ENCODE measurements at places on chromosomes 1 and 21.

GRCh38 chr1:41679531-41679930 lies 195.0 kb upstream of the EDN2 start:
- no peak for DNase-seq

GRCh38 chr1:19656134-19656779 lies 8.4 kb upstream of the HTR6 start:
- no peak for DNase-seq

- DNase-seq = no peak
Observed at GRCh38 chr1:4468804-4469514, 185.4 kb upstream of the AJAP1 start.

- no peak for DNase-seq
Observed at GRCh38 chr1:55990007-55990406, 589.4 kb downstream of the PLPP3 start.

DNA sequence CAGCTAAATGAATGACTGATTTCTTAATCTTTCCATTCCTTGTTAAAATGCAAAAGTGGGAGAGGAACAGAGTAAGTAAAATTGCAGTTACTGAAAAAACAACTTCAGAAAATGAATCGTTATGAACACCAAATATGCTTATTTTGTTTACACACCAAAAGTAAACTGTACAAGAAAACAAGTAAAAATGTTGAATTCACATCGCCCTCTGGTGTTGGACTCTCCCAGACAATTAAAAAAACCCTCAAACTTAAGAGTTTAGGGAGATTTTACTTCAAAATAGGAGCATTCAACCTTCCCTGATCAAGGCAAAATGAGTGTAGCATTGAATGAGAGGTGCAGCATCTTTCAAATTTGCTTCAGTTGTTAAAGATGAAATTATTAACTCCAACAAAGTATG lies 19.4 kb upstream of the ESRRG start:
- peak; percentile 12 for DNase-seq

DNA sequence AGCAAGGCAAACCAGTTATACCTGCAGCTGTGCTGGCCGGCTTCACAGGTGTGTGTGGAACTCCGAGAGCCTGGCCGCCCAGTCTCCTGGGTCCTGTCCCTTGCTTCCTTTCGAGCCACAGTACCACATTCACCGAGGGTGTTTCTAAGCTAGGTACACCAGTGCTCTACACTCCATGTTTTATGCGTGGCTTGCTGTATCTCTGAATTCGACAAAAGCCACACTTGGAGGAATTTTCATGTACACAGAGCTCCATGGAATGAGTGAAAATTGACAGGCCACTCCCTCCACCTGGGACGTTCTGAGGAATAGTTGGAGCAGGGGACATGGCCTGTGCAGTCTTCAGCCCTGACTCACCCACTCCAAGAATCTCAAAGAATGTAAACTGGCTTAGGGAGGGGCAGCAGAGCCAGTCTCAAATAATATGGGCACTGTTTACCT lies 14.0 kb downstream of the ETS2 start:
- DNase-seq = no peak

- DNase-seq = peak; percentile 11
Observed at GRCh38 chr21:35291973-35292627, 243.0 kb upstream of the RUNX1 start.

DNA sequence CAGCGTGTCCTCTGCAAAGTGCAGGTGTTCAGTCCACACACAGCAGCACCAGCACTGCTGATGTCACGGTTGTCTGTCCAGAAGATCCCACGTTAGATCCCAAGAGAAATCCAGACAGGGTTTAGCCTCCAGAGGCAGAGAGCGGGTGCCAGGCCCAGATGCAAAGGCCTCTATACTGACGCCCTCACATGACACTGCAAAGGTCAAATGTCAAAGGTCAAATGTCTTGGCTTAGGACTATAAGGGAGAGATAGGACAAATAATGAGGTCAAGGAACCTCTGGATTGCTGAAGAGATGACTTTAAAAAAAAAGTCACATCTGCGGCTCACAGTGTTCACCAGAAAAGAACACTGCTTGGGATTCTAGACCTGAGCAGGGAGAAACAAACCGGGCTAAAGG lies 101.5 kb downstream of the COLGALT2 start:
- no peak for DNase-seq

GRCh38 chr1:81873946-81874345 lies 73.2 kb downstream of the ADGRL2 start:
- no peak for DNase-seq

DNA sequence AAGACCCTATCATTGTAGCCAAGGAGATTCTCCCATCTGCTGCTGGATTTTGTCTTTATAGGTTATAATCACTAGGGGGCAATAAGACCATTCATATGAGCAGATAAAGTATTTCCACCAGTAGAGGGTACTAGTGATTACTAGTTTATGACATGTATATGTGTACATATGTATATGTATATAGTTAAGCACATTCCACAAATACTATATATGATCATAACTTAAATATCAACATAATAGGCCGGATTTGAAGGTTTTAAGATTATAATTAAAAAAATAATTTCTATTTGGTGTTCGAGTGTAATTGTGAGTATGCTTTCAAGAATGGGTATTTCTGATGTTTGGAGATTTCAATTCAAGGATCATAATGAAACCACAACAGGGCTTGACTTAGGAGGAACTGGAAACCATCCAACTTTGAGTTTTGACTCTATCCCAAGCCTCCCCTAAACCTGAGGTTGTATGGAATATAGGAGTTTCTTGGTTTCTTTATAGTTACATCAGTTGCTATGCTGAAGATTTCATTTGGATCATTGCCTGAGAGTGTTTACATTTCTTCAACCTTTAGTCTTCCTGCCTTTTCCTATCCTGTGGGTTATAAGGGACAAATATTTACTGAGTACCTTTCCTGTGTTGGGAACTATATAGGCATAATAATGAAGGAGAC lies 16.9 kb downstream of the TCEANC2 start:
- DNase-seq = peak; percentile 68

DNA sequence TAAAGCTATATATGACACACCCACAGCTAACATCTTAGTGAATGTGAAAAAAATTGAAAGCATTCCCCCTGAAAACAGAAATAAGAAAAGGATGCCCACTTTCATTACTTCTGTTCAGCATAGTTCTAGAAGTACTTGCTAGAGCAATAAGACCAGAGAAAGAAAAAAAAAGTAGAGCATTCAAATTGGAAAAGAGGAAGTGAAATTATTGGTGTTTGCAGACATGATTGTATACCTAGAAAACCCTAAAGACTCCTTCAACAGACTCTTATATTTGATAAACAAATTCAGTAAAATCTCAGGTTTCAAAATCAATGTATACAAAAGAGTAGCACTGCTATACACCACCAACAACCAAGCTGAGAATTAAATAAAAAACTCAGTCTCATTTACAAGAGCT lies 1461.0 kb downstream of the AMY1C start:
- no peak for DNase-seq

DNA sequence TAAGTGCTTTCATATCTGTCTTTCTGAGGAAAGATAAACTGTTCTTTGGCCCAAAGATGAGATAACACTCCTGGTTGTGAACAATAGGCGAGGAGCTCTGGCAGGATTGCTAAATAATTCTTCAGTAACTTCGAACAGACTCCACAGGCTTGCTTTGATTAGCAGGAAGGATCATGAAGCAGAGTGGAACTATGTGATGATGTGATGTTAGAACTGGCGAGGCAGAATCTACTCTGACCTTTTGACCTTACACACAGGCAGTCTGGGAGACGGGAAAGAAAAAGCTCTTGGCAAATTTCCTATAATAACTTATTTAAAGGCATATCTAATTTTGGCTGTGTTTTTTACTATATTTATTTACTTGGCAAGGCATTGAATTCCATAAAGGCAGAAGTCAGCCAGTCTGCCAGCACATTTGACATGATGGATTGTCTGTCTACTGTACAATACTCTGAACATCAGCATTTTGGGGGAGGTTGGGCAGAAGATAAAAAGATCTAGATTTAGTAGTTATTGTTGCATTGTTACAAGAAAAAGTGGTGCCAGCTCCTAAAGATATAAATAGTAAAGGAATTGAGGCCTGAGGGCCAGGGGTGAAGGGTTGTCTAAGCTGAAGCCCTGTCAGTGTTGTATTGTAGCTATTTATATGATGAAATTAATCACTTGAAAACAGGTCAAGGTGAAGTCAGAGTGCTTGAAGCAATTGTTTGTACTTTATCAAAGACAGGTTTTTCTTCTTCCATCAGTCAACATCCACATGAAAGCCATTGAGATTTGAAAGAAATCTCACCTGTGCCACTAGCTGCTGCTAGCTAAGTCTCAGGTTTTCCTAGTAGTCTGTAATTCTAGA lies 708.8 kb downstream of the LTN1 start:
- DNase-seq = no peak

GRCh38 chr1:157363660-157364140 lies 188.6 kb downstream of the FCRL5 start:
- peak; percentile 52 for DNase-seq

DNA sequence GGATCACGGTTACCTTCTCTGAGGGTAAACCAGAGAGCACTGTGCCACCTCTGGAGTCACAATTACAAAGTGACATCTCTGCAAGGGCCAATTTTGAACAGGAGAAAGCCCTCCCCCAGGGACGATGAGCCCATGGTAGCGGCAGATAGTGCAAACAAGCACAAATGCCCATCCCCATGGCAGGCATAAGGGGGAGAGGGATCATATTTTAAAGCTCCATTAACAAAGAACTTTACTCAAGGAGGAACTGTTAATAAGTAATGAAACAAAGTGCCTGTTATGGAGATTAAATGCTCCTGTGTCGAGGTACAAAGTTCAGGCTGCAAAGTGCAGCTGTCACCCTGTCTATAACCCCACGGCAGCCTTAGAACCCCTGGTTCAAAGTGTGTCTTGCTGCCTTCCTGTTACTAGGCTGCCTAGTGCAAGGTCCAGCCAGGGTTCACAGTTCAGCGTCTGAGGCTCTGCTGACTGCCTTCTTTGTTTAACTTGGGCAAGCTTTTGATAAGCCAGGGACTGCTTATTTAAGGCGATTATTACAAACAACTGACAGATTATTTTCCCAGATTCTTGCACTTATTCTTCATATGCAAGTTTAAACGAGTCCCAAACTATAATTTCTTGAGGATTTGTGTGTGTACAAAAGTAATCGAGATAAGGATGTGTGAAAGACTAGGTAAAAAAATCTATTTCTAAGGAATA lies 75.7 kb upstream of the NRIP1 start:
- DNase-seq = no peak

- DNase-seq = peak; percentile 98
Observed at GRCh38 chr1:156504821-156505678, 4.5 kb upstream of the MEF2D start.

DNA sequence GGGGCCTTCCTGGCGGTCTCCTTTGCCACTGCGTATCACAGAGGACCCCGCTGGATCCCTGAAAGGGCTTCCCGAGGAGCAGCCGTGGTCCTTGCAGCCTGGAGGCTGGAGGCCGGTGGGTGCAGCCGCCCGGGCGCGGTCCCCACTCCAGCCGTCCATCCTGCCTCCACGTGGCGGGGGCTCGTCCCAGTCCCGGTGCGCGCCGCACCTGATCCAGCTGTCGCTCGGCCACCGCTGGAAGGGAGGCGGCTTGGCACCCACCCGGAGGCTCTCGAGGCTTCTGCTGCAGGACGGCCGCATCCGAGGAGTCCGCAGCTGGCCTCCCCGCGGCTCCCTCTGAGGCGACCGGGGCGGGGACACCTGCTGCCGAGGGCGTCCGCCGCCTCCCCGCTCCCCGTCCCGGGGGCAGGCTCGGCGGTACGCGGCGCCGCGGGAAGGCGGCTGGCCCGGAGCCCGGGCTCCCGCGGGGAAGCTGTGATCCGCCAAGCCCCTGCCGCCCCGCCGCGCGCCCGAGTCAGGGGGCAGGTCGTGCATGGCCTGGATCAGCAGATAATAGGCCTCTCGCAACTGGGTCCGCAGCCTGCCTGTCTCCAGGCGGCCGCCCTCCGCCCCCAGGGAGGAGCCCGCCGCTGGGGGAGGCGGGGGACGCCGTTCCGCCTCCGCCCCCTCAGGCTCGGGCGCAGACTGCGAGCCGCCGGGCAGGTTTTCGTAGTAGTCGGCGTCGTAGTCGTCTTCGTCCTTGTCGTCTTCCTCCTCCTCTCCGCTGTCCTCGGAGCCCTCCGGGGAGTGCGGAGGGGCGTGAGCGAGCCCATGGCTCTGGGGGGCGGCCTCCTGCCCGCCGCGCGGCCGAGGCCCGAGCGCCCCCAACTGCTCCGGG lies at the start of gene SYDE2:
SYDE2 (minus strand) TSS at position 554 of the 877 bp plus-strand sequence; CDS start at position 534, 20 bp downstream.
- DNase-seq = peak; percentile 42

- DNase-seq = no peak
Observed at GRCh38 chr1:75472971-75473603, 137.8 kb downstream of the SLC44A5 start.

GRCh38 chr1:151763990-151764389 lies 694 bp upstream of the MRPL9 start:
- no peak for DNase-seq

GRCh38 chr1:151596166-151596953 lies 15.5 kb upstream of the SNX27 start:
- DNase-seq = no peak

DNA sequence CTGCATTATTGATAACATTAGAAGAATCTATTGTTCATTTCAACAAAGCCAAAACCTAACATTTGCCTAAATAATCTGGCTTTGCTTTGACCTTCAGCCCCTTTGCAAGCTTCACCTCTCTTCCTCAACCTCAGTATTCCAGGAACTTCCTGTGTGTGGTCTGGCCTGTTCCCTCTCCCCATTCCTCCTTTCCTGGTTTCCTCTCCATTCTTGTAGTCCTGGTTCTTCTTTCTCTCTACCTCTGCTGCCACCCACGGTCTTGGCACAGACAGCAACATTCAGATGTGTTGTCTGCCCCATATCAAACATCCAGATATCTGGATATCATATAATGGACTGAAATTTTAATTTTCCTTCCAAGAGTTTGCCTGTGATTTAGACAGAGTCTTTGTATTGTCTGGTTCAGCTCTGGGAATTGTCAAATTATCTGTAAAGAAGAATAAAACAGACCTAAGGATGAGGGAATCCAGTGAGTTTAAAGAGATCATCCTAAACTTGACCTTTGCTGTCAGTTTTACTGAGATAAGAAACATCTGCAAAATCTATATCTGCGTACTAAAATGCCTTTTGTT lies 148.1 kb upstream of the KCTD3 start:
- no peak for DNase-seq

DNA sequence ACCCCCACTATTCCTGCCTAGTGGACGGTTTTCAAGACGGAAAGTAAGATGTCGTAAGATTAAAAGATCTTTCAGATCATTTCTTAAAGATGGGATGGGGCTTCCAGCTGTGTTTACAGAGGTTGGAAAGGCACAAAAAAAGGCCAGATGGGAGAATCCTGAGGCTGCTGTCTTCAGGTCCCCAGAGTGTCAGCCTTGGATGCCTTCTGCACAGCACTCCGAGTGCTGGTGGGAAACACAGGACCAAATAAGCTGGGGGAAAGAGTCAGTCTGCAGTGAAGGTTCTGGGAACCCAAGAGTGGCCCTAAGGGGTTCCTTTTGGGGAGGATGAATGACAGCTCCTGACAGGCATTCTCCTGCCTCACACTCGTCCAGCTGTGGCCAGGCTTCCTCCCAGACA lies 96.5 kb downstream of the COLGALT2 start:
- DNase-seq = no peak

- peak; percentile 48 for DNase-seq
Observed at GRCh38 chr1:54485416-54485815, 62.6 kb upstream of the ACOT11 start.

DNA sequence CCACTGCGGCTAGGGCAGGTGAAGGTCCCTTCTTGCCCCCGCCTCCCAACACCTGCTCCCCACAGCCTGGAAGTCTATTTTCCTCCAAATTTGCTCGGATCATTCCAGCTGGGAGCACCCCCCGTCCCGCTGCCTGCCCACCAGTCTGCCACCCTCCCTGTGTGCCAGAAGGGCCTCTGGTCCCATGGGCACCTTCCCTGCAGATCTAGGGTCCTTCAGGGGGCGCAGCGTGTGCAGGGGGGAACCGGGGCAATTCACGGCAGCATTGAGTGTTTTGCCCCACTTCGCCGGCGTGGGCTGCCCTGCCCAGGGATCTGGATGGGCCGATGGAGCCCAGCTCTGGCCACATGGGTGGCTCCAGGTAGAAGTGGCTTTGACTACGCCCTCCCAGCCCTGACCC lies 26.3 kb upstream of the PEX10 start:
- DNase-seq = no peak
